ENCODE measurements at places on chromosomes 1 and 21.

DNA sequence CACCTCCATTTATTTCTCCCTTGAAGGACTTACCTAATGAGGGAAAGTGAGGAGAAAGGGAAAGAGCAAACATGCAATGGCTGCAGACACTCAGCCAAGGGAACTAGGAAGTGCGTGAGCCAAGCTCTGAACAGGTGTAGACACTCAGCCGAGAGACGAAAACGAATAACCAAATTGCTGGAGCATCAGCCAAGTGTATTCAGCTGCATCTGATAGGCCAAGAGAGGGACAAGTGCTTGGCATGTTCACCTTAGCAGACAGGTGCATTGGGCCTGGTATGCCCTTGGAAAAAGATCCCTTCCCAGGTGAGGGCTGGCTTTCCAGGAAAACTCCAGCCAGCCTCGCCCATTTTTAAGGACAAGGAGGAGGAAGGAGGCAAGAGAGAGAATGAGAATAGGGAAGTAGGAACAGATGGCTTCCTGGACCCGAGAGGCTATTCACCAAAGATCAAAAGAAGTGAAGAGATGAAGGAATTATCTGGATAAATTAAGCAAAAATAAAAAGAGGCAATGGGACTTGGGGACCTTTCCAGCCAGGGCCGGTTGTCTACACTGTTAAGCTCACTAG is 184.7 kb downstream of the TOMM20 start:
- no peak for DNase-seq

GRCh38 chr1:18711536-18712251 is 81.0 kb downstream of the PAX7 start:
- DNase-seq, result no peak

- no peak for DNase-seq
Observed at GRCh38 chr1:204925701-204926100, 55.0 kb downstream of the NFASC start.

DNA sequence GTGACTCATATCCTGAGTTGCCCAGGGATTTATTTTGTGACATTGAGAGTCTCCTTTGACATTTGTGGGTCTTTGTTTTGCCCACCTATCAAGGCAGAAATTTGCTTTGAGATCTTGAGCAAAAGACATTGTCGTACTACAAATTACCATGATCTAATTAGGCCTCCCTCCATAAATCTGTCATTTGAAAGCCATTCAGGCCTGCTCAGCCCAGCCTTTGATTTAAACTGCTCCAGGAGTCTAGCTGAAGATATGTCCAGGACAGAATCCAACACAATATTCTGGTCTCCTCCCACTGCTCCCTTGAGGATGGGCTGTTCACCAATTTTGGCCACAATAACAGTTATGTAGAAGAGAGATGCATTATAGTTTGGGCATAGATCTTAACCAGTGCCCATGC is 86.7 kb downstream of the PROX1 start:
- no peak for DNase-seq

DNA sequence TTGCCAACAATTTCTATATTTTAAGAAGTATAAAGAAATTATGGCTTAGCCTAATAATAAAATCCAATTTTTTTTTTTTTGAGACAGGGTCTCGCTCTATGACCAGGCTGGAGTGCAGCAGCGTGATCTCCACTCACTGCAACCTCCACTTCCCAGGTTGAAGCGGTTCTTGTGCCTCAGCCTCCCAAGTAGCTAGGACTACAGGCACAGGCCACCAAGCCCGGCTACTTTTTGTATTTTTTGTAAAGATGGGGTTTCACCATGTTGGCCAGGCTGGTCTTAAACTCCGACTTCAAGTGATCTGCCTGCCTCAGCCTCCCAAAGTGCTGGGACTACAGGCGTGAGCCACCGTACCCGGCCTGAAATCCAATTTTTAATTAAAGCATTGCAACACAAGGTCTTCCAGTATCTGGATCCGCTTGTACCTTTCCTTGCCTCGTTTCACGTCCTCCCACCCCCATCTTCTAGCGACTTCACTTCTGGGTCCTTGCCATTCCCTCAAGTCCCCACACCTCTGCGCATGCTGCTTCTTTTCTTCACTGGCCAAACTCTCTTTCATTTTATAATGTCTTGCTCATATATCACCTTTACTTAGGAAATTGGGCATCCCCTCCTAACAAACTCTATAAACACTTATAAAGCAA is 2.3 kb downstream of the FUBP1 start:
- DNase-seq, result no peak

GRCh38 chr1:161172776-161173376 is 4.4 kb downstream of the B4GALT3 start:
- DNase-seq, result no peak

GRCh38 chr1:234865171-234866006 is 255.4 kb upstream of the IRF2BP2 start:
- no peak for DNase-seq

- DNase-seq, result no peak
Observed at GRCh38 chr1:231103961-231104360, 57.9 kb upstream of the TRIM67 start.

- DNase-seq, result no peak
Observed at GRCh38 chr1:163361123-163361934, 39.6 kb downstream of the NUF2 start.

DNA sequence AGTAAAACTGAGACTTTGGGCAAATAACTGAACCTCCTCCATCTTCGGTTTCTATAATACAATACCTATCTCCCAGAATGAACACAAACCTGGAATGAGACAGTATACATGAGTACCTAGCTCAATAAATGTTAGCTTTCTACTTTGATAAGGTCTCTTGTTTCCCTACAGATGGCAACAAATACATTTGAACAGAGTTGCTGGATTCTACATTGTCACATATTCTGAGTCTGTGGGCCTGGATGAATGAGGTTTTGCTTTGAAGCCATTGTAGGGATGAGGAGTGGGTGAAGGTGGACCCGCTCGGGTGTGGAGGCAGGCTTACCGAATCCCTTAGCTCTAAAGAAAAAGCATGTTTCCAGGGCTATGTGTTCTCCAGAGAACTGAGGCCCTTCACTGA is 13.9 kb upstream of the FYB2 start:
- DNase-seq, result no peak

- DNase-seq, result no peak
Observed at GRCh38 chr1:17200246-17200645, 4.7 kb upstream of the PADI1 start.

GRCh38 chr1:29498126-29499103 is 262.1 kb downstream of the PTPRU start:
- no peak for DNase-seq

GRCh38 chr1:48054232-48054631 is 57.0 kb upstream of the TRABD2B start:
- DNase-seq, result no peak

GRCh38 chr21:32888971-32889370 is 117.4 kb upstream of the PAXBP1 start:
- no peak for DNase-seq

- no peak for DNase-seq
Observed at GRCh38 chr1:94729267-94729666, 90.9 kb upstream of the SLC44A3 start.

- DNase-seq, result no peak
Observed at GRCh38 chr1:145695821-145696629, 11.1 kb downstream of the PDZK1 start.

GRCh38 chr1:58585581-58586151 is 8.6 kb upstream of the TACSTD2 start:
- DNase-seq, result no peak

DNA sequence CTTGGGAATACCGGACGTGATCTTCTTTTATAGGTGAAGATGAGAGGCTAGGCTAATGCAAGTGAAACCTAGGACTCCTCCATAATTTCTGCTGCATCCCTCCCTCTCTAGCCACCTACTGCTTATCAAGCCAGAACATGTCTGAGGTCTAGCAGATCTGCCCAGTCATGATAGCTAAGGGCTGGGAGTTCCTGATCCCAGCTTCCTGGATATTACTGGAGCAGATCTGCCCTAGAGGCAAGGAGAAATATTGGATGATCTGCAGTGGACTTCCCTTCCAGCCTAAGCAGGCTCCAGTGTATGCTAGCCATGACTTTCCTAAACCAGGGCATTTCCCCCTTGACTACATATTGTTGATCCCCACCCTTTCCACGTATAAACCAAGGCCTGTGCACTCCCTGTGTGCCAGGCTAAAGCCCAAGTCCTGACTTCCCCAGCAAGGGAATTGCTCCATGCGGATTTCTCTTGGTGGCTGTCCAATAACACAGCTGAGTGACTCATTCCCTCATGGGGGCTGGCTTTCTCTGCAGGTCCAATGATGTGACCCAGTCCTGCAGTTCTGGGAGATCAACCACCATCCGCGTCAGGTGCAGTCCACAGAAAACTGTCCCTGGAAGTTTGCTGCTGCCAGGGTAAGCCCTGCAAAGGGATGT is 15.5 kb upstream of the SARS1 start:
- DNase-seq, result no peak

DNA sequence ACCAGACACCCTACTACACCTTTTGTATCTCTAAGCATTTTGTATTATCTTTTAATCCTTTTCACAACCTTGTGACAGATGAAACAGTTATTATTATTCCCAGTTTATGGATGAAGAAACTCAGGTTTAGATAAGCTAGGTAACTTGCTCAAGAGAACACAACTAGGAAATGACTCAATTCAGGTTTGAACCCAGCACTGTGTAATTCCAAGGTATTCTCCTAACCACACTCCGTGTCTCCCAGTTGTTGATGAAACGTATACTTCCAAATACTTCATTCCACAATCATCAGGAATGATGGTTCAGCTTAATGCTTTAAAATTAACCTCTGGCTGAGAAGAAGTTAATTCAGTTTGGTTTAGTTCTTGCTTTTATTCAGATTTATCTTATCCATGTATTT is 51.7 kb upstream of the MRPS6 start:
- no peak for DNase-seq

DNA sequence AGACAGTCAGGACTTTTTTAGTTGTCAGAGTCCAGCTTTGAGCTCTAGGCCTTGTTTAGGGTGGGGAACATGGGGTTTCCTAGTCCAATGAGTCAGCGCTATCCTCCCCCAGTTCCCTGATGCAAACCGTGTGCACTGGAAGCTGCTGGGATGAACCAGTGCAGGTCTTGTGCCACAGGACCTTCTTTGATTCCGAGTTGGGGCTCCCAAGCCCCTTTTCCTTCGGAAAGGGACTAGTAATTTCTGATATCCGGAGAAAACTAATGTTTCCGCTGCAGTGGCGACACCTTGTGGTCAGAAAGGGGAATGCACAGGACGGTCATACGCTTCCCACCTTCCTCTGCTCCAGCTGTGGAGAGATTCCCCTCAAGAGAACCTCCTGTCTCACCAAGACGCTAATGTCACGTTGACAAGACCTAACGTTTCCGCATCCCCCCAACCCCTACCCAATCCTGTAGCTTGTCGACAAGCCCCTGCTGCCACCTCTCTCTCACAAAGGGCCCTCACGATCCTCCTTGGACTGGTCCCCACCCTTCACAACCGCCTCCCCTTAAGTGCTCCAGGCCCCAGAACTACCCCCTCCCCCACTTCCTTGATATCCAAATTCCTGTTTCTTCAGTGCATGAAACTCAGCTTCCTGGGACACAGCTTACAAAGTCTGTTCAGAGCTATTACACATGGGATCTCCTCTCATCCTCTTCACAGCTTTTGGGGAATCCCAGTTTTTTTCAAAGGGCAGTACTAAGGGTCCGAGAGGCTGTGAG is 30.9 kb downstream of the GPA33 start:
- peak; percentile 63 for DNase-seq

DNA sequence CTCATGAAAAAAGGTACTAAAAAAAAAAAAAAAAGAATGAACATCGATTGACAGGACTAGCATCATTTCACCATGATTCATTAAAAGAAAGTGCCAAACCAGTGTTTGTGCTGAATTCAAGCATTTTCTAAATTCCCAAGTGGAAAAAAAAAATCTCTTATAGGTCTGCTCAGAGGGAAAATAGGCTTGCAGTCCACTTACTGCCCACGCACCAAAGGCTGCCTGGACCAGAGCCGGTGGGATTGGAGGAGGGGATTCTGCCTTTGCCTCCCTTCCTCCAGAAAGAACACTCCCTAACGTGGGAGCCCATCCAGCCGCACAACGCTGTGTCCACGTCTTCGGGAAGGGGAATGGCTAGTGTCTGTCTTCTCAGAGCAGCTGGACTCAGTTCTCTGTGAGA is 5.5 kb upstream of the TRAPPC10 start:
- no peak for DNase-seq

- no peak for DNase-seq
Observed at GRCh38 chr1:227900571-227901051, 47.1 kb downstream of the WNT9A start.

DNA sequence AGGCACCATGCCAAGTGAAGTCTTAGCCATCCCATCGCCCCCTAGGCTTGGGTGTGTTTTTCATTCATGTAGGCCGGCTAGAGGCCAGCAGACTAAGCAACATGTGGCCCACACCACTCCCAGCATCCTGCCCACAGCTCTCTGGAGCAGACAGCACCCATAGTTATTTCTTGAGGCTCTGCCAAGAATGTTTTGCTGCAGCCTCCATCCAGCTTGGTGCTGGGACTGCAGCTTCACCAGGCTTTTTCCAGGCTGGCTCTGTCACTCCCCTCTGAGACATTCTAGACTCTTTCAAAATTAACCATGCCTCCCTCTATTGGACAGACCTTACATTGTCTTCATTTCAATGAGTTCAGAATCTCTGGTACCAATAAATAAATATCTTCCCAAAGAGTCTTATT is 104.2 kb downstream of the DUSP10 start:
- DNase-seq, result no peak

DNA sequence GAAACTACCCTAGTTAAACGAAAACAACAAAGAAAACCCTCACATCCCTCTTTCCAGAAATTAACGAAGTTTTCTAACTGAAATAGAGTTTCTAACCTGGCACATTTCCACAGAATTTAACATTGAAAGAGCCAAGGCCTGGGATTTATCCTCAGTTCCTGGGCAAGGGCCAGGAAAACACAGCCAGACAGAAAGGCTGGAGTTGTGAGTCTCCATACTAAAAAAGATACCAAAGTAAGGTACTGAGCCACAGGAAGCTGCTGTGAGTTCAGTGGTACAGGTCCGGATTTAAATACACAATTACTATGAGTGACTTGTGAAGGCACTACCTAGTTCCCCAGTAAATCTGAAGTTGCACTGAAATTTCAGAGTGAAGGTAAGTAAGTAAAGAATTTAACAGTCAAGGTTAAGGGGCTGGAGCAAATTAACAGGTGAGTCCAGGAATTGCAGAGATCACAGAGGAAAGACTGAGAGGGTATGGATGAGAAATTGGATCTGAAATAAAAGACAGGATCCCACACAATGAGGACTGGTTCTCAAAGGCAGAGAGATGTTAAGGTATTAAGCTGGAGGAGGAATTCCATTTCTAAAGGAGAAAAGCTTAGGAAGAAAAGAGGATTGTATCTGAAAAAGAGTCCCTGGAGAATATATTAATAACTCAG is 905 bp downstream of the LIX1L start:
- DNase-seq, result no peak
